ENCODE measurements at places on chromosomes 2 and 18. TPM values are rescaled to one million over a fixed set of nuclear protein-coding genes. Genes with fewer than 3 reads are reported as not detected.

DNA sequence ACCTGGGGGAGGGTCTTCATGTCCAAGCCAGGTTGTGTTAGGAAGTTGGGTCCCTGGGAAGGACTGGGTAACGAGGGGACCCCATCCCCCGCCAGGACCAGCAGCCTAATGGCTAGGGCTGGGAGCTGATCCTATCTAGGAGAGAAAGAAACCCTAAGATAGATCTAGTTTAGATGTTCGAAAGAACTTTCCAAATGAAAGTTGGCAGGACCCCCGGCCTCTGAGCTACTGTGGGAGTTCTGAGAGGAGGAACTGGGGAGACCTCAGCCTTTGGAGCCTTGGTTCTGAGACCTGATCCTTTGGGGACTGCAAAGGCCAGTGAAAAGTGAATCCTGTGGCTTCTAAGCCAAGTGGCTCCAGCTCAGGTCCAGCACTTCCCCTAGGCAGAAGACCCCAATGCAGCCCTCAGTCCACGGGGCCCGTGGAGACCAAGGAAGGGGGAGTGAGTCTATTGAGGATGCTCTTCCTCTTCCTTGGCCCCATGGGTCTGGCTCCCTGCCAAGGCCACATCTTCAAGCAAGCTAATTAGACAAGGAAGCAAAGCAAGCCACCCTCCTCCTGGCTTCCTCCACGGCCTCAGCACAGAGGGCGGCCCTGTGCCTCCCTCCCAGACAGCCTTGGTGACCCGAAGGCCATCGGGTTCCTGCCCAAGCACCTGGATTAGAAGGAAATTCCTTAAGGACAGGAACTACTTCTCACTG, 23.5 kb downstream of the CCT7 start:
- DNase-seq = no peak

DNA sequence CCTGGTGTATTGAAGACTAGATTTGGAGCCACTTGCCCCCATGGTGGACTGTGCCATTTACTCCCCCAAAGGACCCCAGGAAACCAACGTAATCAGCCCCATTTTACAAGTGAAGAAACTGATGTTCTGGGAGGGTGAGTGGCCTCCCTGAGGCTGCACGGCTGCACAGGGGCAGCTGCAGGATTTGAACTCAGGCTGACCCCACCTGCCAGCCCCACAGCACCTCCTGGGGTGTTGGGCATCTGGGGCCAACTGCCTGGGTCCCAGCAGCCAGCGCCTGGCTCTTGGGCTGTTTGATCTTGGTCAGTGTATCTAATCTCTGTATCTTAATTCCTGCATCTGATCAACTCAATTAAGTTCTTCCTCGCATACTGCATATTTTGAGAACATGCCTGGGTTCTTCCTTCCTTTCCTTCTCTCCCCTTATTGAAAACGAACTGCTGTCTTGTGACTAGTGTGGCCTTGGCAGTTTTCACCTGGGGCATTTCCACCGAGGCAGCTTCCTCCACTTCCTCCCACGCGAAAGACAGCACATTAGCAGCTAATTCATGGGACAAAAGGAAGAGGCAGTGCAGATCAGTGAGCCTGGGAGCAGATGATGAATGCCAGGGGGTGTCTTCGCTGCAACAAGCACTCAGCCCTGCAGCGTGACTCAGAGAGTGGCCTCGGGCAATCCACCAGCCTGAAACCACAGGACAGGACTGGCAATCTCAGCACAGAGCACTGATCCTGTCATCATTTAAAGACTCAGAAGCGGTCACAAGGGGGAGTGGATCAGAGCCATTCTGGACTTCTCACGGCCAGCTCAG, 184.1 kb upstream of the RAB12 start:
- DNase-seq = peak; percentile 45

The NMUR1 gene
- total RNA-seq = not detected

DNA sequence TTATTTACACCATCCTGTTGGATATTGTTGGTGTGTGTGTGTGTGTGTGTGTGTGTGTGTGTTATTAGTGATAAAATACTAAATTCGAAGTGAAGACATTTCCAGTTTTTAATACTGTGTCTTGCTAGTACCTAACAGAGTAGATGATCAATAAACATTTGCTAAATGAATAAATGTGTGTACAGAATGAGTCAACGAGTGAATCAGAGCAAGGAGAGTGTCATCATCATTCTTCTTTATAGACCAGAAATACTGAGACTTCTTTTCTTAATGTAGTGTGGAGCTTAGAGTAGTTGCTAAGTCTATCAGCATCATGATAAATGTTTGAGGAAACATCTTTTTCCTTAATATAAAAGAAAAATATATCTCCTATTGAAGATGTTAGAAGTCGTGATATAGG, 169.7 kb upstream of the SATB2 start:
- no peak for DNase-seq

GRCh38 chr2:177727577-177728398, 335.2 kb downstream of the AGPS start:
- no peak for DNase-seq

GRCh38 chr2:45020439-45020838, 11.2 kb upstream of the SIX2 start:
- DNase-seq = no peak

DNA sequence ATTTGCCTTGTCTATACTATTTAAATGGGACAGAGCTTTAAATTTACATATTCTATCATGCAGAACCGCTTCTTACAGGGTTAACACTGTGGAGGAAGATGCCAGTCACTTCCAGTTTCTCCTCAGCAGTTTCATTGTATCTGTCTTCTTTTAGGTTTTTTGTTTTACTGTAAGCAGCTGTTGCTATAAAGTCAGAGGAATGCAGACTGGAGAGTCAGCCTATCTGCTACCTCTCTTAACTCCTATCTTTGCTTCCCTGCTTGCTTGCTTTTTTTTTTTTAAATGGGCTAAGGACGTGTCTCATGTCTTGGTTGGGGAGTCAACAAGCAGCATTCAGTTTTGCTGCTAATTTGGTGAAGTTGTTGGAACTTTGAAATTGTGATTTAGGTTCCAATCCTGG, 8.9 kb downstream of the EPC2 start:
- DNase-seq = no peak

GRCh38 chr2:127011231-127011661, 95.7 kb downstream of the BIN1 start:
- no peak for DNase-seq

- DNase-seq = no peak
Measured at GRCh38 chr18:6976935-6977334, 140.7 kb downstream of the LAMA1 start.

The SP140 gene
- total RNA-seq = 0.09 TPM

The DTNB gene
- total RNA-seq = 11.7 TPM

DNA sequence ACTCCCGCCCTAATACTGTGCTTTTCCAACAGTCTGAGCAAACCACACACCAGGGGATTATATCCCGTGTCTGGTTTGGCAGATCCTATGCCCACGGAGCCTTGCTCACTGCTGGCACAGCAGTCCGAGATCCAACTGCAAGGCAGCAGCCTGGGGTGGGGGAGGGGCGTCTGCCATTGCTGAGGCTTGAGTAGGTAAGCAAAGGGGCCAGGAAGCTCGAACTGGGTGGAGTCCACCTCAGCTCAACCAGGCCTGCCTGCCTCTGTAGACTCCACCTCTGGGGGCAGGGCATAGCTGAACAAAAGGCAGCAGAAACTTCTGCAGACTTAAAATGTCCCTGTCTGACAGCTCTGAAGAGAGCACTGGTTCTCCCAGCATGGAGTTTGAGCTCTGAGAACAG, 44.2 kb downstream of the LNPK start:
- DNase-seq = no peak

The LIPG gene
- total RNA-seq = 3.2 TPM

DNA sequence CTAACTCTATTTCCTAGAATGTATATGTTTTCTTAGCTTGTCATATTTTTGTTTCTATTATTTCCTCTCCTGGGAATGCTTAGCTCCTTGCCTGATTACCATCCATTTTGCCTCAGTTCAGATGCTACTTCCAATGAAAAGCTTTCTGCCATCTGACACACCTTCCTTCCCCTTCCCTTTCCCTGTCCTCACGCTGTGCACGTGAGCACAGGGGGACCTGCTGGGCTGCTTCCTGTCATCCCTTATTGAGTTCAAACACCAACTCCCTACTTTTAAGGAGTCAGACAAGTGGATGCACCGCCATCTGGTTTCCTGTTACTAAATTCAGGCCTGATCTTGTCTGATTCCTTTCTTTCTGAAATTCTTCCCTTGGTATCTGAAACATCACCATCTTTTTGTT, 2.4 kb upstream of the INO80C start:
- no peak for DNase-seq

GRCh38 chr18:58080451-58080850, 36.4 kb downstream of the NEDD4L start:
- no peak for DNase-seq

- DNase-seq = peak; percentile 83
Measured at GRCh38 chr2:217899231-217900009, 103.4 kb downstream of the TNS1 start.

DNA sequence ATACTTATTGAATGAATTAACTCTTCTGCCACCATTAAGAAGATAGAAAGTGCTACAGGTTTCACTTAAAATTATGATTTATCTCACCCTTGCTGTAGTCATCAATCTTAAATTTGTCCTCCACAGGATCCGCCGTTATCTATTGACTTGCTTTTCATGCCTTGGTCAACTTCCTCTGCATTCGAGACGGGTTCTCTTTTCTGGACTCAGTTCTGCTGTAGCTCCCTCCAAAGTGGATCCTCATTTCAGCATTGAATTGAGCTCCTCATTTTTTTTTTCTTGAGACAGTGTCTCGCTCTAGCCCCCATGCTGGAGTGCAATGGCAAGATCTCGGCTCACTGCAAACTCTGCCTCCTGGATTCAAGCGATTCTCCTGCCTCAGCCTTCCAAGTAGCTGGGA, 27.6 kb downstream of the INPP5D start:
- no peak for DNase-seq

The MOGAT1 gene
- total RNA-seq = not detected

GRCh38 chr2:19614066-19614465, 255.6 kb upstream of the OSR1 start:
- peak; percentile 36 for DNase-seq

DNA sequence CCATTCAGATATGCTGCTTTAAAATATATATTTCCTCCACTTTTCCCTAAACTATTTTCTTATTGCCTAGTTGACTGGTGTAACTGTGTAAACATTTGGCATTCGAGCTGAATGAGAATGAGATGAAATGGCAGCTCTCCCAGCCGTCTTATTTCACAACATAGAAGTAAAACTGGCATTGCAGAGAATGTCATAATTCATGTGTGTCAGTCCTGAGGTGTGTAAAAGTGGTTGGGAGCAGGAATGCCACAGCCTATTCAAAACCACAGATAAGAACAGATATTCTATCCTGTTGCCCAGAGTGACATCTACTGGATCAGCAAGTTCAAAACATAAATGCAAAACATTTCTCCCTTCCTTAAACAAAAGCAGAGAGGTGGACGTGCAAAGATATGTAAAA, 565.5 kb upstream of the CHAC2 start:
- peak; percentile 90 for DNase-seq

Data from fibroblast of the aortic adventitia (primary cell).